ENCODE measurements at places on chromosomes 6 and 20. TPM values are rescaled to one million over a fixed set of nuclear protein-coding genes. Genes with fewer than 3 reads are reported as not detected.

Gene GJA10
- not detected for total RNA-seq

Gene NOX3
- not detected for total RNA-seq

Gene EYA4
- not detected for total RNA-seq

Gene HSPA12B
- total RNA-seq: 2.9 TPM

Gene ISM1
- total RNA-seq: 0.24 TPM

Gene SAMD3
- 0.26 TPM for total RNA-seq

Gene ENPP3
- 0.15 TPM for total RNA-seq

Gene SNAI1
- 7.0 TPM for total RNA-seq

Gene GUCA1A
- 16.5 TPM for total RNA-seq

Gene RAET1E
- not detected for total RNA-seq

Gene CEP250
- total RNA-seq: 33.9 TPM

DNA sequence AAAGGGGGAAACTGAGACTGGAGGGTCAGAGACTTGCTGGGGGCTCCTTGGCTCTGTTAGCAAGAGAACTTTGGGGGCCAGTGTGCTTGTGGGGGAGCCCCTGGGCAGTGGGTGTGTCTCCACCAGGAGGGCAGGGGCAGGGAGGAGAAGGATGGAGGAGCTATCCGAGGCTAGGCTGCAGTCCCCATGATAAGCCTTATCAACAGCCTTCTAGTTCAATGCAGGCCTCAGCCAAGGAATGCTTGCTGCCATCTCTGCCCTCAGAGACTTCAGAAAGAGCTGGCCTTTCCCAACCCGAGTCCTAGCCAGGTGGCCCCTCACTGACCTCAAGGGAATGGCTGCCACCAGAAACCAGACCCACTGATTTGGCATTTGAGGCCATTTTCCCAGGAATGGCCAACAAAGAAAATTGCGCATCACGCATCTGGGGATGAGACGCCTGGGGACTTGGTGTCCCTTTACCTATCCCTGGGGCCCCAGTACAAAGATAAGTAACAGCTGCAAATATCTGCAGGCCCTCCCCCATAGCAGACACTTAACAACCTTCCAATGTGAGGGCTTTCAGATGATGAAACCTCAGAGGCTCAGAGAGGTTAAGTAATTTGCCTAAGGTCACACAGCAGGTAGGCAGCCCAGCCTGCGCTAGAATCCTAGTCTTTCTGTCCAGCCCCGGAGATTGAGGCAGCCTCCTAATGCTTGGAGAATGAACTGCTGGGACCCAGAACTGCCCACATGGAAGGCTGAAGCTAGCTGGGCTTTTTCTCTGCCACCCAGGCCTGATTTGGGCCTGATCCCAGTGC is 4.9 kb downstream of the TGM2 start:
- no peak for DNase-seq

DNA sequence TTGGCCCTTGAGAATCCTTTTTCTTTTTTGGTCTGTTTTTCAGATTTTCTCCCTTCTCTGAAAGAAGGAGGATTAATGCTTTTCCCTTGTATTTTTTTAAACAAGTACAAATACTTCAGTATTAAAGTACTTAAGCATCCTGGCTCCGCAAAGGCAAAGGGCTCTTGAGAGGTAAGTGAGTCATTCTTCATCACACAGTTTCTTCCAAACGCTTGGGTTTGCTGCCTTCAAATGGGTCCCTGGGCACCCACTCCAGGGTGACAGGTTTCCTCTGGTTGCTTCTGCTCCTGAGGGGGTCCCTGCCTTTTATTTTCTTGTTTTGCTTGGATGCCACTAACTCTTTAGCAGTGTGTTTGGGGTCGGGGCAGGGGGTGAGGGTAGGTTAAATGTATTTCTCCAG is 437.1 kb downstream of the PTPRT start:
- DNase-seq: no peak

DNA sequence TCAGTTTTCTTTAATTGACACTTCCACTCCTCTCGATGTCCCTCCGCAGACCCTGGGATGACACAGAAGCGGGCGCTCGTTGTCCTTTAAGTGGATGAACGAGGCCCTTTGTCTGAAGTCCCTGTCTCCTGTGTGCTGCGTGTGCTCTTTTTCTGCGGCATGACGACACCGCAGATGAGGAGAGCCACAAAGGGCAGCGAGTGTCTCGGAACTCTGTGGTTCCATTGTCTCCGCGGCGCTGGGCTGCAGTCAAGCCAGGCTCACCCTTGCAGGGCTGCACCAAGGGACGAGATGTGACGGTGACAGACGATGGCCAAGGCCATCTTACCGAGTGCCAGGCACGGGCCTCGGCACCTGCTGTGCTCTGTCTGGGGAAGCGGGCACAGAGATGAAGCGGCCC is 10.6 kb downstream of the PRR18 start:
- DNase-seq: no peak

GRCh38 chr20:36128463-36129159 is 25.9 kb upstream of the EPB41L1 start:
- DNase-seq: no peak

DNA sequence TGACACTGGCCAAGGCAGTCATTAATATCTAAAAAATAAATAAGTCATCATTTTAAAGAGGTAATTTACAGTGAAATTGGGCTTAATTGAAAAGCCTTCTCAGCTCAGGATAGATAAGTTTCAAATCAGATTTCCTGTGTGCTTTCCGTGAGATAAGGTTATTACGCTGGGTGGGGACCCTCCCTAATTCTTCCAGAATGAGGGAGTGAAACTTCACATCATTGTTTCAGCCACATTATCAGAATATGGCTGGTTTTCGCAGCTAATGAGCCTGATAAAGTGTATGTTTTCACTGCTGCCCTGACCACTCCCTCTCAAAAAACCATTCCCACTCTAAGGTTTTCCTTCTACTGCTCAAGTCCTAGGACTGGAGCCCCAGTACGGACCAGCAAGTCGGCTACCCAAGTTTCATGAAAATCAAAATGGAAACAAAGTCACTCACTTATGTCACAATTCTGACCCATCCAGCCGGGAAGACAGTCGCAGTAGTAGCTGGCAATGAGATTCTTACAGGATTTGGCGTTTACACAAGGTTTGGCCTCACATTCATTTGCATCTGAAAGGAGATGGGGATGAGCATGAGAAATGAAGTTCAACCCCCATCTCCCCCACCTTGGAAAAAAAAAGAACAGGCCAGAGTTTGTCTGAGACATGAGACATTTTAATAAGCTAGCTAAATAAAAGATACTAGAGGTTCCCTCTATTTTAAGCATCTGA is 24.6 kb downstream of the JAG1 start:
- no peak for DNase-seq

GRCh38 chr6:70041411-70041810 is 175.1 kb downstream of the COL19A1 start:
- no peak for DNase-seq

DNA sequence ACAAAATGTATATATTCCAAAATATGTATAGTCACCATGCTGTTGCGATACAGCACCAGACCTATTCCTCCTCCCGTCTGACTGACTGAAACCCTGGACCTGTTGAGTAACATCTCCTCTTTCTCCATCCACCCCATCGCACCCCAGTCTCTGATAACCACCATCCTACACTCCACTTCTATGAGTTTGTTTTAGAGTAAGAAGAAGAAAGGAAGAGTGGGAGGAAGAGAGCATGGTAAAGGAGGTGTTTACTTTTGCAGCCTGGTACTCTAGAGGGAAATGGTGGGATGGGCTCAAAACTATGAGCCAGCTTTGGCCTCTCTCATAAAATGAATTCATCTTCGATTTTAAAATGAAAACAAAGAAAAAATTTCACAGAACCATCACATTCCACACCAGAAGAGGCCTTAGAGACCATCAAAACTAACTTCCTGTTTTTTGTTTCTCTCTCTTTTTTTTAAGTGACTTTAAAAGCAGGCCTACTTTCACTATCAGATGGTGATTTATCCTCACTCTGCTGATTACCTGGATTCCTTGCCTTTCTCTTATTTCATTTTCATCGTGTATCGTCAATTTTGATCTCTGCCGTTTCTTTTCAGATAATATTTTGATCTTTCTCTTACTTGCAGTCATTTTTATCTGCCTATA is 16.8 kb upstream of the FUCA2 start:
- no peak for DNase-seq

- no peak for DNase-seq
These were observed 103.0 kb downstream of the ADTRP start for GRCh38 chr6:11675601-11676000.

DNA sequence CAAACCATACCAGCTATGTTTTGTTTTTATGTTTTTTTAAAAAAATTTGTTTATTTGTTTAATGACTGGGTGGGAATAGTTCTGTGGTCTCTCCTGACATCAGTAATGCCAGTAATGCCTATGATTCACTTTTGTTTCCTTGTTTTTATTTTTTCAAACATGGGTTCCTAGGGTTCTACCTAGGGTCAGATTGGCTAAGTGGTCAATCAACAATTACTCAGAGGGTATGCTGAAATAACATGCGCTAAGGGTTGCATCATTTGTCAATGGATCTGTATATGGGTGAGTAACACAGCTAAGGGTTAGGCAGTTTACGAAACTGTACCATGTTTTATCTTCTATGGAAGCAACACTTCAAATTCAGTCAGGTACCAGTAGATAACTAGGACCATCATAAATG is 583.8 kb upstream of the GJE1 start:
- no peak for DNase-seq

GRCh38 chr6:83741089-83741488 is 32.2 kb upstream of the SNAP91 start:
- DNase-seq: no peak

GRCh38 chr6:130164251-130164650 is 58.5 kb downstream of the SAMD3 start:
- no peak for DNase-seq

- DNase-seq: no peak
These were observed 42.9 kb downstream of the BCAS4 start for GRCh38 chr20:50837532-50838321.

DNA sequence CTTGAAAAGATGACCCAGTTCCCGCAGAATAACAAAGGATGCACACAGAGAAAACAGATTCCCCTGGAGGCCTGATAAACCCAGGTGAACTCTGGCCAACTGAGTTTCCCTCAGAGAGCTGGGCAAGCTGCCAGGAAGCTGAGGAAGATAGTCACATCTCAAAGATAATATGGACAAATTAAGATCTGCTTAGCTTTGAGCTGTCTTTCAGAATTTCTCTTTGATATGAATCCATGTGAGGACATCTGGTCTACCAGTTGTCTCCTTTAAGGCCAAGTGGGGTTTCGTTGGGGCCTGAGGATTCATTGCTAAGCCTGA is 59.5 kb downstream of the ID4 start:
- no peak for DNase-seq

GRCh38 chr6:90297867-90298381 is 1.3 kb upstream of the BACH2 start:
- peak; percentile 36 for DNase-seq

GRCh38 chr6:4948781-4949450 is 54.9 kb downstream of the RPP40 start:
- DNase-seq: no peak

- DNase-seq: no peak
These were observed 237.0 kb downstream of the NKAIN2 start for GRCh38 chr6:124040655-124041054.

DNA sequence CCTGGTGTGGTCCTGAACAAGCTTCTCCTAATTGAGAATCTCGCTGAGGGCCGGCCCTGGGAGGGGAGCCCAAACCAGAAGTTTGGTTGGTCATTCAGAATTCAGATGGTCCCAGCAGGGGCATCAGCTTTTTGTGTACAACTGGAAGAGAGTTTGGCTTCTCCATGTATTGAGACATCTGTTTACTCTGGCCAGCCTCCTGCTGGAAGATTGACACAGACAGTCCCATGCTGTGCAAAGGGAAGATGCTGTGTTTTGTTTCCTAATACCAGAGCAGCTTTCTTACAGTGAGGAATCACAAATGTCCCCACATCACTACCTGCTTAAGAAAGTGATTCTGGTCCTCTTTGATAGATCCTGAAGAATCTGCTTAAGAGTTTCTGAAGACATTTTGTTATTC is 97.8 kb downstream of the PLEKHG1 start:
- no peak for DNase-seq

GRCh38 chr6:2565499-2565898 is 185.2 kb downstream of the MYLK4 start:
- no peak for DNase-seq

DNA sequence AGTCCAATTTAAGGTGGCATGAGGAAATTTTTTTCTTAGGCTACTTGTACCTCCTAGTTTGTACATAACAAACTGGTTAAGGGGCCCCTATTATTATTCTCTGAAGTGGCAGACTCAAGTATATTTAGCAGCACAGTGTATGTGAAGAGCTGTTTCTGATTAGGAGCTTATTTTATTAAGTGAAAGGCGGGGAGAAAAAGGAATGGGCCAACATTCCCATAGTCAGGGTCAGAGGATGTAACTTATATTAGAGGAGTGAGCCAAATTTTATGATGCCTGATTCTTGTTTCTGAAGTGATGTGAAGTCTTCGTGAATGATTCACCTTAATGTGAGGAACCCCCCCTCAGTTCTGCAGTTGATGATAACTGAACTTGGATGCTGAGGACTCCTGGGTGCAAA is 2.8 kb downstream of the HECA start:
- no peak for DNase-seq

- DNase-seq: no peak
These were observed 298.4 kb upstream of the PLN start for GRCh38 chr6:118249680-118250079.

GRCh38 chr6:125888989-125889656 is 67.4 kb upstream of the HINT3 start:
- peak; percentile 51 for DNase-seq

DNA sequence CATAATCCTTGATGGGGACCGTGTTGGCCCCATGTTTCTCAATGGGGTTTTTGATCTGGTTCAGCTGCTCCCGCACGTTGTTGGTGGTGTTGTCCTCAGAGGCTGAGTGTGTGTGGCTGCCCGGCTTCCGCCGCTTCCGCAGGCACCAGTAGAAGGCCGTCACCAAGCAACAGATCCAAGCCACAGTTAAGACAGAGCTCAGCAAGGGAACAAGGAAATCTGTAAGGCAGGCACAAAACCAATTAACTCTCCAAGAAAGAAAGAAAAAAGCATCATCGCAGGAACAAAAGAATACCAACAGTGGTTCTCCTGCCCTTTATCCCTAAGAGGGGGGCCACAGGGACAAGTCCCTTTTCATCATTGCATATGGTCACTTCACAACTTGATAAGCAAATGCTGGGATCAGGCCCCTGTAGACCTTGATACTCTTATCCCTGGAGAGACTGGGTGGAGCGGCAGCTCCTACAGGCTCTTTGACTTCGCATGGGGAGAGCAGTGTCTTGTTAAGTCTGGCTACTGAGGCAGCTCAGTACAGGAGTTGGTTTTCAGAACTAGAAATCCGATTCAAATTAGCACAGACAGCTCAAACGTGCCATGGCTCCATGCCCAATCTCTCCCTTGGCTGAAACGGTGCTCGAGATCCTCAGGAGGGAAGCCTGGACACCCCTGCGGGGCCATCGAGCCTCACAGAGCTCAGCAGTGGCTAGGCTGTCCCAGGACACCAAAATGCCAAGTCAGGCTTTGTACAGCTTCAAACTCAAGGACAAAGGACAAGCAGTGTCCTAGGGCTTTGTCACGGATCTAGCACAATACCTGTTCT is 33.9 kb downstream of the JAG1 start:
- no peak for DNase-seq

- DNase-seq: peak; percentile 51
These were observed 631 bp downstream of the PHACTR3 start for GRCh38 chr20:59604741-59605600.

- DNase-seq: no peak
These were observed 42.2 kb upstream of the IFNGR1 start for GRCh38 chr6:137261361-137261760.
